ENCODE measurements at places on chromosomes 11 and 22.

DNA sequence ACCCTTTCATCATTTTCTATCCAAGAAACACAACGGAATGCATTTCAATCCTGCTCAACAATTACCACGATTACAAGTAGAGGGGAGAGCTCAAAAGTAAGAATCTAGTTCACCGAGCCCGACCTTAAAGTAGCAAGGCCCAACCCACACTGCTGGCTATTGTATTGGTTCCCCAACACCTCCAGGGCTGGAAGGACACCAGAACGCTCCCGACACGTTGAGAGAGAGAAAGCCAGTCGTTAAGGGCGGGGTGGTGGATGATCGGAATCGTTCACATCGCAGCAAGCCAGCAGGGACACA lies 690 bp downstream of the CKAP5 start:
- DNase-seq, result no peak

DNA sequence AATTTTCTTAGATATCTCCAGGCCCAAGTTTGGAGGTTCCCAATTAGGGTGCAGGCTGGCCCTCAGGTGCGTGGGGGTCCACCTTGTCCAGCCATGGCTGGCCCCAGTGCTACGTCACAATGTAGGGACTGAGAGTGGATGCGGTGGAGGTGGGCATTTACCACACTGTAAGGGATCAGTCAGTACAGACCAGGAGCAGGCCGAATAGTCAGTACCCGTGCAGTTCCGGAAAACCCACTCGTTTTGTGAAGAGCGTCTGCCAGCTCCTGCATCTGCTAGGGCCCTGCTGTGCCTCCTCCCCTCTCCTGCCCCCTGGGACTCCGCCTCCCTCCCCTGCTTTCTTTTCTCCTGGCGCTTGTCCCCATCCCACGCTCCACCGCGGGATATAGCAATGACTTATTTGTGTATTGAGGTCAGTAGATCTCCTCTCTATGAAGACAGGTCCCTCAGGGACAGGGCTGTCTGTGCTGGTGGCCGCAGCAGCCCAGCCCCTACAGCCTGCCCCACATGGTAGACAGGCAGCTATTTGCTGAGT lies 50.4 kb upstream of the SEPTIN5 start:
- DNase-seq, result no peak

DNA sequence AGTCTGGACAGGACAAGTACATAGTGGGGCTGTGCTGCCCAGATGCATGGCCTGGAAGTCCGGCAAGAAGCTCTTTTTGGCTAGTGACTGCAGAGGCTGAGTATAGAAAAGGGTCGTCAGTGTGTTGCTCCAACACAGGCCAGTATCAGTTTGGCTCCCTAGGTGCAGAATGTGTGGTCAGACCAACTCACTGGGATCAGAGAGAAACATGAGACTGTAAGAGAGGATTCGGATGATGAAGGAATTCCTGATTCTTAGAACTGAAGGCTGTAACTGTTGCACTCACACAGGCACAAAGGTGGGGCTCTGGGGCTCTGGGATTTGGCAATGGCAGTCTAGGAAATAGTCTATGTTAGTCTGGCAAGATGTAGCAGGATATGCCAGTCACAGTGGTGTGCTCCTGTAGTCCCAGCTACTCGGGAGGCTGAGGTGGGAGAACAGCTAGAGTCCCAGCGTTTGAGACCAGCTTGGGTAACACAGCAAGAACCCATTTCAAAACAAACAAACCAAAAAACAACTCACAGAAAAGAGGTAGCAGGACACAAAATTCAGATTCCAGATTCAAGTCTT lies 11.1 kb upstream of the UPB1 start:
- no peak for DNase-seq

DNA sequence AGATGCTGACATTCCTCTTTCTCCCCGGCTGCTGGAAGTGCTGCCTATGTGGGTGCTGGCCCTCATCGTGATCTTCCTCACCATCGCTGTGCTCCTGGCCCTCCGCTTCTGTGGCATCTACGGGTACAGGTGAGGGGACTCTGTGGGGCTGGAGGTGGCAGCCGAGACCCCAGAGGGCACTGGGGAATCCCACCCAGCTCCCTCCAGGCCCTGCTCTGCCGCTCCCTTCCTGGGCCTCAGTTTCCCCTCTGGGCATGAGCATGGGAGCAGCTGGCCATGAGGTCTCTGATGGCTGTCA lies 21.8 kb downstream of the CSF2RB start:
- DNase-seq, result no peak

- no peak for DNase-seq
Observed at GRCh38 chr11:73869332-73869949, 7.2 kb downstream of the COA4 start.

DNA sequence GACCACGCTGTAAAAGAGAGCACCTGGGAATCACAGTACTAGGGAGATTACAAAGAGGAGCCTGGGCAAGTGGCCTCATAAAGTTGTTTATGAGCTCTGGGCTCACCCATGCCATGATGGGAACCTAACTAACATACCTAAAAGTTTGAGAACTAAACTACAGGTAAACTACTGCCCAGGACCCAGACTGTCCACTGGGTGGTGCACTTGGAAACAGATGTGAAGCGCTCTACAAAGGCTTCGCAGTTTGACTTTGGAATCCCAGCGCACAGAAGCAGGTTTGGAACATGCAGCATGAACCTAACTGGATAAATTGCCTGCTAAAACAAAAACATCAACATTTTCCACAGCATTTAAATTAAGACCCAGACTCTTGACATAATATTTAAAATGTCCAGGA lies 418.6 kb downstream of the FAM181B start:
- no peak for DNase-seq

- no peak for DNase-seq
Observed at GRCh38 chr11:31160504-31161422, 208.8 kb downstream of the DCDC1 start.

DNA sequence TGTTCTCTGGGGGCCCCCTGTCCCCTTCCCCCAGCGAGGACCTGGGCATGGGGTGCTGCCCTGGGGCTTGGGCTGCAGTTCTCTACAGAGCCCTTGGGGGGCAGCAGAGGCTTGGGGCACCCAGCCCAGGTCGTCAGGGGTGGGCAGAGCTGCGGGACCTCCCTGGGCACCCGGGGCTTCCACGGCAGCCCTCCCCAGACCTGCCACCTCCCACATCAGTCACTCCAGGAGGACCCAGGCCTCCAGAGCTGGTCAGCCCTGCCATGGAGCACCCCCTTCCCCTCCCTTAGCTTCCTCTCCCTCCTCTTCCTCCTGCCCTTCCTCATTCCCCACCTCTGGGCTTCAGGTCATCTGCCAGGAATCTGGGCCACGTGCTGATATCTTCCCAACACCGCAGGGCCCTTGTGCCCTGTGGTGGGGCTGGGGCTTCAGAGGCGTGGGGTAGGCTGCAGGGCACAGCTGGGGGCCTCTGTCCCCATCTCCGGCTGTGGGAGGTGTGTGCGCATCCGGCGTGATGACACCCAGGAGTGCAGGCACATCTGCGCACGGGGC lies 5.8 kb downstream of the TSPAN4 start:
- no peak for DNase-seq
